Gastroesophageal sphincter (tissue), 4 donors: ENCODE measurements at places on chromosomes 5 and 9.

- H3K4me3 ChIP-seq, result no peak overlapping the region
- H3K36me3 ChIP-seq, result peaks cover 88% of the 10 kb centered on the region
- no peaks in the 10 kb centered on the region for H3K27me3 ChIP-seq
- no peak for ATAC-seq
Measured at GRCh38 chr5:32109236-32109635, 64.9 kb downstream of the GOLPH3 start.

DNA sequence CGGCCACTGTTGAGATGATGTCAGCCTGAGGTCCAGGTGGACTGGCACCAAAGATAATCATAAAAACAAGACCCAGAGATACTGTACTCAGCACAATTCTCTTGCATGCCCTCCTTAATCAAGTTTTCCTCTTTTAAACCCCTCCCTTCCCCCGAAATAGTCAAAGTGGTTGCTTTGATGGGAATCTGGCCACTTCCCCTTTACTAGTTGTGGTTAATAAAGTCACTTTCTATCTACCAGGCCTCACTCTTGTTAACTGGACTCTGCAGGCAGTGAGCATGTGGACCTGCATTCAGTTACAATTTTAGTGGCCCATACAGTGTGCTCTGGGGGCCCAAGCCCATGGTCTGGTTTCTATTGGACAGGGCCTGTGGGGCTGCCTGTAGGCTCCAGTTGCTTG lies 17.5 kb downstream of the FBP2 start:
- no peak overlapping the region for H3K4me3 ChIP-seq
- ATAC-seq, result no peak
- no peaks in the 10 kb centered on the region for H3K27me3 ChIP-seq
- H3K36me3 ChIP-seq, result no peaks in the 10 kb centered on the region

DNA sequence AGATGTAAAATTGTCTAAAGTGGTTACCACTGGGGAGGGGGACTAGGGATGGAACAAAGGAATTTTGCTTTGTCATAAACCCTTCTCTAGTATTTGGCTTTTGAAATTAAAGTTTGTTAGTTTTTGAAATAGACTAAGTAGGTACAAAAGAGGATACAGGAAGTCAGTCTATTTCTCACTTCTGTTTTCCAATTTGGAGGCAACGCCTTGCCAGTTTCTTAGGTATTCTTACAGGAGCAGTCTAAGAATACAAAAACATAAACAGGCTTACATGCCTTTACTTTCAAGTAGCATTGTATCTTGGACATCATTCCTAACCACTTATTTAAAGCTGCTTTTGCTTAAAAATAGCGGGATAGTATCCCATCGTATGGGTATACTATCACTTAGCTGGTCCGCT lies 34.4 kb downstream of the ALG2 start:
- no peak overlapping the region for H3K4me3 ChIP-seq
- peaks cover 8% of the 10 kb centered on the region for H3K27me3 ChIP-seq
- no peaks in the 10 kb centered on the region for H3K4me1 ChIP-seq
- no peaks in the 10 kb centered on the region for H3K36me3 ChIP-seq
- no peak for ATAC-seq

DNA sequence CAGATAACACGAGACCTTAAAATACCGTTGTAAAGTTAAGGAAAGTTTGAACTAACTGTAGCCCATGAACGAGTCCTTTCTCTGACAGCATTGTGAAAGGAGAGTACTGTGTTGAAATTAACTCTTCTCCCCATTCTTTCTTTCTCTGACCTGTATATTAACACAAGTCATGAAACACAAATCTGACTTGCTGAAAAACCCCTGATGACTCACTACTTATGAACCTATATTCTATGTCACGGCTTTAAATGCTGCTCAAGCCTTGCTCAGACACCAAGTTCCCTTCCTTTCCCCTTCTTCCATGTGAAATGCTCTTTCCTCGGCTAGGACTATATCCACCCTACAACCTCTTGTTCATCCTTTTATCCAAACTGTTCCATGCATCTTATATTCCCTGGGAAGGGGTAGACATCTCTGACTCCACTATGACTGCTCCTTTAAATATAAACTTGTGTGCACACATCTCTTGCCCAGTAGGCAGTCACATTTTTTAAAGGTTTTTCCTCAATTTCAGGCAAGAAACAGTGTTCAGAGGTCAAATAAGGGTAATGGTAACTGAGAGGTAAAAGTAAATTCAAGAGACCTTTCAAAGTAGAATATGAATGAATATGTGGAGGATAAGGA lies 142.9 kb downstream of the NFIB start:
- no peaks in the 10 kb centered on the region for H3K4me1 ChIP-seq
- no peak overlapping the region for H3K27ac ChIP-seq
- H3K27me3 ChIP-seq, result no peaks in the 10 kb centered on the region
- ATAC-seq, result no peak
- no peak overlapping the region for H3K4me3 ChIP-seq

GRCh38 chr5:102545175-102545574 lies 46.4 kb upstream of the SLCO6A1 start:
- H3K4me1 ChIP-seq, result no peaks in the 10 kb centered on the region
- H3K27ac ChIP-seq, result no peak overlapping the region
- H3K4me3 ChIP-seq, result no peak overlapping the region
- no peaks in the 10 kb centered on the region for H3K27me3 ChIP-seq

- no peaks in the 10 kb centered on the region for H3K27me3 ChIP-seq
- no peak overlapping the region for H3K4me3 ChIP-seq
- H3K4me1 ChIP-seq, result peaks cover 3% of the 10 kb centered on the region
- ATAC-seq, result peak; percentile 63
- peaks cover 9% of the 10 kb centered on the region for H3K36me3 ChIP-seq
Measured at GRCh38 chr9:36142510-36143244, 6.1 kb downstream of the GLIPR2 start.

GRCh38 chr5:113474100-113474728 lies 14.0 kb downstream of the MCC start:
- H3K36me3 ChIP-seq, result no peaks in the 10 kb centered on the region
- no peak overlapping the region for H3K4me3 ChIP-seq
- no peaks in the 10 kb centered on the region for H3K27me3 ChIP-seq

DNA sequence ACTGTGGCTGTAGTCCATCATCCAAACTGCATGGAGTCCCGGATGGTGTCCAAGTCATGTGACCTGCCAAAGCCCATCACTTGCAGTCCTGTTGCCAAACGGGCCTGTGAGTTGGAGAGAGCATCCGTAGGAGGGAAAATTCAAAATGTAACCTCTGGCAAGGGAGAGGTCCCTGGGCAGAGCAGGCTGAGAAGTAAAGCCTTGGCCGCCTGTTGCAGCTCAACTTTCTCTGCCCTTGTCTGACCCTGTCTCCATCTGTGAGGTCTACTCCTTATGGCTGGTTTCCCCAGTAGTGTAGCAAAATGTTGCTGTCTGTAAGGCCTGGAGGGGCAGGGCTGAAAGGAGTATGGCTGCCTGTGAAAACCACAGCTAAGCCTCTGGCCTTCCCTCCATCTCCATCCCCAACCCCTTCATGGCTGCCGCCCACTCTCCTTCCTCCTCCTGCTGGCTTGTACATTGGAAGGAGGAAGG lies 163.5 kb downstream of the SEMA6A start:
- H3K36me3 ChIP-seq, result no peaks in the 10 kb centered on the region
- no peaks in the 10 kb centered on the region for H3K27me3 ChIP-seq
- ATAC-seq, result peak; percentile 54
- H3K4me1 ChIP-seq, result no peaks in the 10 kb centered on the region
- no peak overlapping the region for H3K27ac ChIP-seq
- H3K4me3 ChIP-seq, result no peak overlapping the region

GRCh38 chr9:21974722-21975409 lies 19.3 kb downstream of the CDKN2A start:
- H3K36me3 ChIP-seq, result no peaks in the 10 kb centered on the region
- H3K4me3 ChIP-seq, result no peak overlapping the region
- H3K27me3 ChIP-seq, result peaks cover 100% of the 10 kb centered on the region
- H3K4me1 ChIP-seq, result peaks cover 5% of the 10 kb centered on the region
- ATAC-seq, result peak; percentile 39

DNA sequence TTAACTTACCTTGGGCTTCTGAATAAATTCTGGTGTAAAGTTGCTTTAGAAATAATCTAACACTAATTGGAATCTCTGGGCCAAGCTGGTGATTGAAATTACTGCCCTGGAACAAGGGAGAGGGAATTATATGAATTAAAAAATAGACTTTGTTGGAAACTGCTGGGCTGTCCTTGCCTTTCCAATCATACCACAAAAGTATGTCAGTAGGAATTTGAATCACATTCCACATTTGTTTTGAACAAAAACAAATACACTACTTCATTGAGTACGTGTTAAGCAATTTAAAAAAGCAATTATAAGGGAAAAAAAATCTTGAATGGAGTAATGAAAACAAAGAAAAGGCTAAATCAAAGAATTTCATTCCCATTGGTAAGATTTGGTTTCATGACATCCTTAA lies 102.5 kb upstream of the SREK1 start:
- H3K36me3 ChIP-seq, result no peaks in the 10 kb centered on the region
- no peak overlapping the region for H3K4me3 ChIP-seq
- no peaks in the 10 kb centered on the region for H3K27me3 ChIP-seq
- H3K4me1 ChIP-seq, result no peaks in the 10 kb centered on the region
- no peak overlapping the region for H3K27ac ChIP-seq

GRCh38 chr5:121384359-121384758 lies 467.3 kb upstream of the FTMT start:
- no peak for ATAC-seq
- H3K4me3 ChIP-seq, result no peak overlapping the region
- H3K27ac ChIP-seq, result no peak overlapping the region
- H3K4me1 ChIP-seq, result no peaks in the 10 kb centered on the region
- H3K36me3 ChIP-seq, result no peaks in the 10 kb centered on the region

- no peak overlapping the region for H3K27ac ChIP-seq
- no peaks in the 10 kb centered on the region for H3K4me1 ChIP-seq
- ATAC-seq, result no peak
- H3K27me3 ChIP-seq, result no peaks in the 10 kb centered on the region
Measured at GRCh38 chr5:43099640-43100039, 21.1 kb upstream of the ZNF131 start.

DNA sequence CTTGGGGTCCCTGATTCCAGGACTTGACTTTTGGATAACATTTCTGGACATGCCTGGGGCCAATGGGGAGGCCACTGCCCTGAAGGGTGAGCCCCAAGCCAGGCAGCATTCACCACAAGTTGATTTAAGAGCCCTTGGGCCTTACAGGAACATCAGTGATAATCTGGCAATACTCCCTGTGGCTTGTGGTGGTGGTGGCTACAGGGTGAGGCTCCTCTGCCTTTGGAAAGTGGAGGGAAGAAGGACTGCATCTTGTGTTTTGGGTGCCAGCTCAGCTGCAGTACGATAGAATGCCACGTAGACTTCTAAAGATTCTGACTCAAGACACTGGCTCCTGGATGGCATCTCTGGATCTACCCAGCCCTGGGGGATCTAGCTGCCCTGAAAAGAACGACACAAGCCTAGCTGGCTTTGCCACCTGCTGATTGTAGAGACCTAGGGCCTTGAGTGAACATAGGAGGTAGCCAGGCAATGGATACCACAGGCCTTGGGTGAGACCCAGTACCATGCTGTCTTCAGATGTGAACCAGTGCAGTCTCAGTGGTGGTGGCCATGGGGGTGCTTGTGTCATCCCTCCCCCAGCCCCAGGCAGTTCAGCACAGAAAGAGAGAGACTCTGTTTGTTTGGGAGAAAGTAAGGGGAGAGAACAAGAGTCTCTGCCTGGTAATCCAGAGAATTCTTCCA lies 79.0 kb upstream of the DAP start:
- H3K4me1 ChIP-seq, result no peaks in the 10 kb centered on the region
- no peak overlapping the region for H3K27ac ChIP-seq
- no peak for ATAC-seq
- no peaks in the 10 kb centered on the region for H3K27me3 ChIP-seq

- no peaks in the 10 kb centered on the region for H3K27me3 ChIP-seq
- H3K4me1 ChIP-seq, result peaks cover 17% of the 10 kb centered on the region
- no peak for ATAC-seq
- peaks cover 11% of the 10 kb centered on the region for H3K36me3 ChIP-seq
Measured at GRCh38 chr5:179621551-179622214, 1.8 kb downstream of the HNRNPH1 start.

DNA sequence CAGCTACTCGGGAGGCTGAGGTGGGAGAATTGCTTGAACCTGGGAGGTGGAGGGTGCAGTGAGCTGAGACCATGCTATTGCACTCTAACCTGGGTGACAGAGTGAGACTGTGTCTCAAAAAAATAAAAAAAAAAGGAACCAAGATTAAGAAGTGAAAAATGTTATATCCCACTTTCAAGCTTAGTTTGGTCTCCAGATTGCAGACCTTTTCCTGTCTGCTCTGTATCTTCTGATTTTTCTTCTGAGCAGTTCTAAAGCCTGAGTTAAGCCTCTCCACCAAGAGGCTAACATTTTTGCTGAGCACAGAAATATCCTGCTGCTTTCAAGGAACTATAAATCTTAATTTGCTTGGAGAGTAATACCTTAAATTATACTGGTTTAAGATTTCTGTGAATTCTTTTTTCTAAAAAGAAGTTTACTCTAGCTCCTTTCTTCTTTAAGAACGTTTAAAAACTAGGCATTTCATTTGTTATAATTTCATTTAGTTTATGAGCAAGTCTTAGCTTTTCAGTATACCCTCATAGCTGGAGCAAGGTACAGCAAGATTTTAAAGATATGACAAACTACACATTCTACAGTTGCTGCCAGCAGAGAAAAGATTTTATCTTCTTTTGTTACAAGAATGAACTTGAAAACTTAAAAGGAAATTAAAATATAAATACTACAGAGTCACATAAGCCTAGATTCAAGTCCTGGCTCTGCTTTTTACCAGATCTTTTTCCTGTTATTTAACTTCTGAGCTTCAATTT lies 55.0 kb downstream of the GARNL3 start:
- H3K4me1 ChIP-seq, result no peaks in the 10 kb centered on the region
- ATAC-seq, result no peak
- H3K36me3 ChIP-seq, result peaks cover 52% of the 10 kb centered on the region
- no peak overlapping the region for H3K4me3 ChIP-seq
- no peaks in the 10 kb centered on the region for H3K27me3 ChIP-seq

GRCh38 chr5:43420241-43420640 lies 8.1 kb upstream of the CCL28 start:
- no peak overlapping the region for H3K27ac ChIP-seq
- no peak for ATAC-seq
- no peaks in the 10 kb centered on the region for H3K36me3 ChIP-seq
- H3K4me3 ChIP-seq, result no peak overlapping the region

GRCh38 chr5:17763301-17763700 lies 129.0 kb downstream of the TAF11L14 start:
- no peak overlapping the region for H3K4me3 ChIP-seq
- H3K27ac ChIP-seq, result no peak overlapping the region
- ATAC-seq, result no peak
- no peaks in the 10 kb centered on the region for H3K36me3 ChIP-seq
- H3K4me1 ChIP-seq, result no peaks in the 10 kb centered on the region

- no peak overlapping the region for H3K27ac ChIP-seq
- H3K36me3 ChIP-seq, result no peaks in the 10 kb centered on the region
- H3K4me1 ChIP-seq, result peaks cover 31% of the 10 kb centered on the region
- no peak for ATAC-seq
Measured at GRCh38 chr5:141825791-141826560, 52.2 kb downstream of the PCDH1 start.

GRCh38 chr5:179803651-179804554 lies 2.8 kb downstream of the MGAT4B start:
- H3K4me3 ChIP-seq, result no peak overlapping the region
- H3K27me3 ChIP-seq, result no peaks in the 10 kb centered on the region
- peaks cover 64% of the 10 kb centered on the region for H3K4me1 ChIP-seq
- H3K36me3 ChIP-seq, result peaks cover 31% of the 10 kb centered on the region
- H3K27ac ChIP-seq, result no peak overlapping the region

GRCh38 chr5:175681045-175681967 lies 23.4 kb downstream of the HRH2 start:
- no peaks in the 10 kb centered on the region for H3K36me3 ChIP-seq
- H3K27ac ChIP-seq, result no peak overlapping the region
- no peak for ATAC-seq
